Mesangial cell (primary cell): ENCODE measurements at places on chromosomes 5 and 9. TPM values are rescaled to one million over a fixed set of nuclear protein-coding genes. Genes with fewer than 3 reads are reported as not detected.

SLC6A3 gene
- not detected in 2 replicates for total RNA-seq

CATSPER3 gene
- total RNA-seq = 0.13 and 0.16 TPM in 2 replicates

OTULINL gene
- total RNA-seq = 1.0 and 1.8 TPM in 2 replicates

SLC36A2 gene
- not detected in 2 replicates for total RNA-seq

FOXD4L4 gene
- total RNA-seq = not detected in 2 replicates

CARTPT gene
- total RNA-seq = not detected in 2 replicates

FAXDC2 gene
- 1.3 and 12.8 TPM in 2 replicates for total RNA-seq

PCDHA1 gene
- total RNA-seq = under 0.01 and 0.16 TPM in 2 replicates

MSX2 gene
- total RNA-seq = 0.16 and 0.38 TPM in 2 replicates

ROPN1L gene
- total RNA-seq = 0.25 and 0.49 TPM in 2 replicates
